Stromal cell of bone marrow (primary cell): ENCODE measurements at places on chromosomes 2 and 18.

DNA sequence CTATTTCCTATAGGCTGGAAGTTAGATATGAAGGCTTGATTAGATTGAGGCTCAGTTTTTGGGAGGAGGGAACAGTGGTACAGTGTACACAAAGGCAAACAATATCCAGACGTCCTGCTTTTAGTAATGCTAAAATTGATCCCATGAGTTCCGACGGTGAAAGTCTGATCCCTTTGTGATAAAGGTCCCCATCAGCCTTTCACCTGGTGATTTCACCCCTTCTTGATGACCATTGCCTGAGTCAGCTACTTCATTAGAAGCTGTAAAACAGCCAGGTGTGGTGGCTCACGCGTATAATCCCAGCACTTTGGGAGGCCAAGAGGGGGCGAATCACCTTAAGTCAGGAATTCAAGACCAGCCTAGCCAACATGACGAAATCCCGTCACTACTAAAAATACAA is 29.7 kb downstream of the TWSG1 start:
- no peak for DNase-seq

DNA sequence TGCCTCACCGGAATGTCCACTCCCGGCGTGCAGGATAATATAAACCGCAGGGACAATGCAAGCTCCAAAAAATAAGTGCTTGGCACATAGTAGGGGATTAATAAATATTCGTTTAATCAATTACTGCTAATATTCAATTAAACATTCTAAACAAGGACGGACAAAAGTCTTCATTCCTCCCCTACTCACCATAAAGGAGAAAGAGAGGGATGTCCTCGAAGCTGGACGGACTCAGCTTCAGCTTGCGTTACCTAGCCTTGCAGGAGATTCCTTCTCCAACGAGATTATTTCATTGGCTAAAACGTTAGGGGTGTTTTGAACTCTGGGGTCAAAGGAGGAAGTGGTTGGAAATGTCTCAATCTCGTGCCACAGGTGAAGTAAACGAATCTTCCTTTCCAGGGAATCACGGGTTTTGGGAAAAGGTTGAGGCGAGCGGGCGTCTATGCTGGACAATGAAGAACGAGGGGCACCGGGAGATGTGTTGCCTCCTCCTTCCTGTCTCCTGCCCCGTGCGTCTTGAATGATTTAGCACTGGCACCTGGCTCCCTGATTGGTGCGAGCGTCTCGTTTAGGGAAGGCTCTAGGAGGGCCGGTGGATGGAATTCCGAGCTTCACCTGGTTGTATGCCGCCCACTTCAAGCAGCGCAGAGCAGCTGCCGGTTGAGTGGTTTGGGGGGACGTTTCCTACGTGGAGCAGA is 2.0 kb upstream of the GAD1 start:
- DNase-seq: no peak

DNA sequence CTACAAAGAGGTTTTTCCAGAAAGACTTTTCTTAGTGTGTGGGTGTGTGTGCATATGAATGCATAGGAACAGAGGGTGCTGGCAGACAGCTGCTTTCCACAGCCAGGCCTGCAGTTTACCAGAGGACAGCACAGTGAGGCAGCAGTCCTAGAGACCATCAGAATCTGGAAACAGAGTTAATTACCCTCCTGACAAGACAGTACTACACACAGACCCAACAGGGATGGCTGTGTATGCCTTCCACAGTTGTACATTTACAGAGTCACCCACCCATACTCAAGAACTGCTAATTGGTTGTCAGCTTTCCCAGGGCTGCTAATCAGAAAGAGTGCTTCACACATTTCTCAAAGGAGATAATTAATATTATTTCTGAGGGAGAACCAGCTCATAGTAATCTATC is 104.7 kb downstream of the FEZ2 start:
- no peak for DNase-seq

GRCh38 chr2:172931256-172931894 is 144.3 kb upstream of the MAP3K20 start:
- no peak for DNase-seq

DNA sequence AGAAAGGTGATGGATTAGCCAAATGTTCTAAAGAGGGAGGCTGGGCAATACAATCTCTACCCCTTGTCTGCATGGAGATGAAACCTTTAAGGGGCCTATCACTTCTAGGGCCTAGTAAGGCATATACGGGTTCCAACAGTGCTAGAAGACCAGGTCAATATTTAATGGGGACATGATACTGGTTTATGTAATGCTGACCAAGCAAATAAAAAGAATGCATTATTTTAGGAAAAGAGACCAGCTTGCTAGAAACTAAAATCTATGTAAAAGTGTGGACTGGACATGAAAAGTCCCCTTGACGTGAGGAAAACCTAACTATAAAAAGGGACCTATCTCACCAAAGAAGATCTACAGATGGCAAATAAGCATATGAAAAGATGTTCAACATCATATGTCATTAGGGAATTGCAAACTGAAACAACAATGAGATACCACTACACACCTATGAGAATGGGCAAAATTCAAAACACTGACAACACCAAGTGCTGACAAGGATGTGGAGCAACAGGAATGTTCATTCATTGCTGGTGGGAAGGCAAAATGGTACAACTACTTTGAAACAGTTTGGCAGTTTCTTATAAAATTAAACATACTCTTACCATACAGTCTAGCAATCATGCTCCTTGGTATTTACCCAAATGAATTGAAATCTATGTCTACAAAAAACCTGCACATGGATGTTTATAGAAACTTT is 45.9 kb upstream of the TLK1 start:
- no peak for DNase-seq

DNA sequence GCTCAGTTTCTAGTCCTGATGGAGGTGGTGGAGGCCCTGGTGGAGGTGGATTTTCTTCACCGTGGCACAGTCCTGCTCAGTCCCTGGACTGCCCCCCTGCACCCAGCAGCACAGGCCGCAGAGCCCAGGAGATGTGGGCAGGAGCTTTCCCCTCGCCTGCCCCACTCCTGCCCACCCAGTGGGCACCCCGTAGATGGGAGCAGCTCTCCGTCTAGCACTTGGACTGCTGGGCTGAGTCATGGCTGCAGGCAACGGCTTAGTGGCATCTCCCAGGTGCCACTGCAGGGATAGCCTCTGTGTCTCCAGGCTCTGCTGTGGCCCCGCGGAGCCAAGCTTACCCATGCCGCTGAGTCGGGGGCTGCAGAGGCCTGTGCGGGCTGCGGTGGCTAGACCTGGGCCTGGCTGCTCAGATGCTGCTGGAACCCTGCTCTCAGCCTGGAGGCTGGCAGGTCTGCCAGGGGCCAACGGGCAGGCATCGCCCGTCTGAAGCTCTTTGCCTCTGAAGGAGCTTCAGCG is 92.3 kb upstream of the CTDP1 start:
- DNase-seq: no peak

GRCh38 chr18:37270038-37270665 is 295.4 kb downstream of the CELF4 start:
- DNase-seq: peak; percentile 17

- no peak for DNase-seq
Observed at GRCh38 chr2:179580378-179581146, 280.9 kb downstream of the ZNF385B start.

GRCh38 chr2:169523681-169524080 is 14.2 kb downstream of the KLHL41 start:
- DNase-seq: no peak

GRCh38 chr2:95761556-95761955 is 169.8 kb downstream of the TRIM43 start:
- DNase-seq: no peak

- no peak for DNase-seq
Observed at GRCh38 chr18:59220784-59221765, 1.1 kb downstream of the GRP start.
